ENCODE measurements at places on chromosomes 2 and 18. TPM values are rescaled to one million over a fixed set of nuclear protein-coding genes. Genes with fewer than 3 reads are reported as not detected.

GRCh38 chr2:20138696-20139095 lies 86.2 kb downstream of the SDC1 start:
- DNase-seq: no peak
- H3K4me1 ChIP-seq: no peaks in the 10 kb centered on the region
- H3K27ac ChIP-seq: no peak overlapping the region
- no peaks in the 10 kb centered on the region for H3K27me3 ChIP-seq
- no peaks in the 10 kb centered on the region for H3K36me3 ChIP-seq

DNA sequence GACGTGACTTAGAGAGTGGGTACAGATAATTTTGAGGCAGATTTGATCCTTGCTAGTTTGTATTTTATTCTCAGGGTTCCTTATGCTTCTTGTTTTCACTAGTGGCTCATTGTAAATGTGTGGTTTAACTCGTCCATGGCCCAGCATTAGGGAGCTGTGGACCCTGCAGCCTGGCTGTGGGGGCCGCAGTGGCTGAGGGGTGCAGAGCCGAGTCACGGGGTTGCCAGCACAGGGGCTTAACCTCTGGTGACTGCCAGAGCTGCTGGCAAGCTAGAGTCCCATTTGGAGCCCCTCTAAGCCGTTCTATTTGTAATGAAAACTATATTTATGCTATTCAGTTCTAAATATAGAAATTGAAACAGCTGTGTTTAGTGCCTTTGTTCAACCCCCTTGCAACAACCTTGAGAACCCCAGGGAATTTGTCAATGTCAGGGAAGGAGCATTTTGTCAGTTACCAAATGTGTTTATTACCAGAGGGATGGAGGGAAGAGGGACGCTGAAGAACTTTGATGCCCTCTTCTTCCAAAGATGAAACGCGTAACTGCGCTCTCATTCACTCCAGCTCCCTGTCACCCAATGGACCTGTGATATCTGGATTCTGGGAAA lies 269.9 kb downstream of the MYT1L start:
- DNase-seq: no peak
- no peaks in the 10 kb centered on the region for H3K27me3 ChIP-seq
- no peaks in the 10 kb centered on the region for H3K36me3 ChIP-seq
- no peak overlapping the region for H3K27ac ChIP-seq
- no peaks in the 10 kb centered on the region for H3K4me1 ChIP-seq

GRCh38 chr2:234373481-234374149 lies 123.3 kb downstream of the ARL4C start:
- H3K4me1 ChIP-seq: peaks cover 8% of the 10 kb centered on the region
- no peaks in the 10 kb centered on the region for H3K27me3 ChIP-seq
- DNase-seq: no peak

DNA sequence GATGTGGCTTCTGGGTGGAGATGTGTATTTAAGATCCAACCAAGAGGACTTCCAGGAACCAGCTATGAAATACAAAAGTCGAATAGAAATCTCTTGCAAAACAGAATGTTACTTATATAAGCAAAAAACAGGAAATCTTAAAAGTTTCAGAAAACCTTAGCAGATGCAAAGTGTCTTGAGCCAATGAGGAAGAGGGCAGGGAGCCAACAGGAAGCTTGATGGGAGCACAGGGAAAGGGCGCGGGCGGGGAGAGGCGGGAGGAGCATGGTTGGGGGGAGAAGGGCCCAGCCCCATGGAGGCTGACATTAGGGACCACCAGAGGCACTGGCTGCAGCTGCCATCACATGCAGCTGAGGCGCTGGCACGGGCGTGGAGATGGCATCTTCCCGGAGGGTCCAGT lies 203.3 kb downstream of the SNTG2 start:
- H3K4me3 ChIP-seq: no peak overlapping the region
- H3K27me3 ChIP-seq: no peaks in the 10 kb centered on the region
- no peaks in the 10 kb centered on the region for H3K36me3 ChIP-seq

- no peaks in the 10 kb centered on the region for H3K4me1 ChIP-seq
- no peak overlapping the region for H3K4me3 ChIP-seq
- H3K27me3 ChIP-seq: no peaks in the 10 kb centered on the region
- H3K27ac ChIP-seq: no peak overlapping the region
These were observed 132.4 kb downstream of the ACOXL start for GRCh38 chr2:110864731-110865130.

- H3K4me3 ChIP-seq: no peak overlapping the region
- H3K4me1 ChIP-seq: peaks cover 4% of the 10 kb centered on the region
- H3K27me3 ChIP-seq: no peaks in the 10 kb centered on the region
- H3K36me3 ChIP-seq: no peaks in the 10 kb centered on the region
These were observed 3.3 kb downstream of the KIF3C start for GRCh38 chr2:25979001-25979400.

DNA sequence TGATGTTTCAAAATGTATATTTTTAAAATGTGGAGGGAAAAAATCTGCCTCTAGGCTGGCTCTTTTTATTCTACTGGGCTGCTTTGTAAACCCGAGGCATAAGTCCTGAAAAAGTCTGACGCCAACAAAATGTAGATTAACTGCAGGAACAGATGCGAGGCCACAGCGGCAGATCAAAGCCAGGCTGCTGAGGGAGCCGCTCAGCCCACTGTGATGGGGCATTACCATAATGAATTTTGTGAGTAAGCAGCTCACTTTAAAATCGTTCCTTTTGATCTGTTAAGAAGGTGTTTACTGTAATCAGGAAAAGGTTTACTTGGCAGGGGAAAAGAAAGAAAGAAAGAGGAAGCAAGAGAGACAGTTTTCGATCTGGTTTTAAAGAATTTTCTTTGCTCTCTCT lies 269.0 kb downstream of the ICOS start:
- no peak for DNase-seq
- H3K36me3 ChIP-seq: no peaks in the 10 kb centered on the region
- H3K27me3 ChIP-seq: no peaks in the 10 kb centered on the region
- no peaks in the 10 kb centered on the region for H3K4me1 ChIP-seq

DNA sequence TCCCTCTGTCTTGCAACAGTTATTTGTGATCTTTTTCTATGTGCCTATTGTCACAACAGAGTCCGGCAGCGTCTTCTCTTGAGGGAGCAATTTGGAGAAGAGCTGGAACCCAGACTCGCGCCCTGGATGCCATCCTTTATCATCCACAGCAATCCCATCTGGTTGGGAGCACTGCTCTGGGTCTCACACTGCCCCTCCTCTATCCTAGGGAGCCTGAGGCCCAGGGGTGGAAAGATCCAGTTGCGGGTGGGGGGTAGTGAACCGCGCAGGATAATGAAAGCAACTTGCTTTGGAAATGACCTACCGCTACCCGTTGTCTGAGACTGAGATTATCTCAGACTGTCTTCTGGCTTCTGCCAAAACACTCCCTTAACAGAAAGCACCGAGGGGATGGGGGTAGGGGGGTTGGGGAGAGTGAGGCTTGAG lies 713 bp downstream of the WBP1 start:
- H3K27me3 ChIP-seq: no peaks in the 10 kb centered on the region
- DNase-seq: no peak
- H3K36me3 ChIP-seq: no peaks in the 10 kb centered on the region
- peaks cover 10% of the 10 kb centered on the region for H3K4me1 ChIP-seq
- peak overlapping the region; percentile 78 for H3K27ac ChIP-seq

Gene UGT1A8
- not detected for total RNA-seq

Gene SOCS6
- total RNA-seq: 31.4 TPM

Gene CLEC4F
- total RNA-seq: 0.23 TPM

Gene NYAP2
- total RNA-seq: not detected

Gene NTSR2
- 0.34 TPM for total RNA-seq

Data from prostate gland (tissue), 2 donors.